Smooth muscle cell of the pulmonary artery (primary cell): ENCODE measurements at places on chromosomes 2 and 18. TPM values are rescaled to one million over a fixed set of nuclear protein-coding genes. Genes with fewer than 3 reads are reported as not detected.

LIMS4 gene
- total RNA-seq: 3.1 and 9.4 TPM in 2 replicates

PSTPIP2 gene
- 3.5 and 4.7 TPM in 2 replicates for total RNA-seq

NEU2 gene
- total RNA-seq: not detected in 2 replicates

GPR75 gene
- total RNA-seq: 1.5 and 2.4 TPM in 2 replicates

CD8B2 gene
- not detected in 2 replicates for total RNA-seq

SERPINB10 gene
- total RNA-seq: not detected in 2 replicates

RIT2 gene
- total RNA-seq: not detected in 2 replicates

PRSS56 gene
- total RNA-seq: not detected in 2 replicates

ALPP gene
- not detected in 2 replicates for total RNA-seq

ATRAID gene
- total RNA-seq: 155 and 179 TPM in 2 replicates

ZNF519 gene
- total RNA-seq: 1.9 and 2.3 TPM in 2 replicates

CGREF1 gene
- total RNA-seq: 30.5 and 40.8 TPM in 2 replicates

PDE6D gene
- total RNA-seq: 10.2 and 13.7 TPM in 2 replicates

LAPTM4A gene
- total RNA-seq: 123 and 175 TPM in 2 replicates

ZBTB7C gene
- total RNA-seq: 0.46 TPM in 1 of 2 replicates, not detected in the other

ABCG5 gene
- total RNA-seq: not detected in 2 replicates

VWC2L gene
- total RNA-seq: not detected in 2 replicates

SP5 gene
- not detected in 2 replicates for total RNA-seq

RND3 gene
- 220 and 647 TPM in 2 replicates for total RNA-seq

BCL2 gene
- 0.92 and 3.1 TPM in 2 replicates for total RNA-seq

MAPRE2 gene
- total RNA-seq: 18.1 and 41.6 TPM in 2 replicates

GKN1 gene
- total RNA-seq: not detected in 2 replicates

ELOA2 gene
- total RNA-seq: not detected in 2 replicates

PROKR1 gene
- not detected in 2 replicates for total RNA-seq

TOGARAM2 gene
- under 0.01 and 0.03 TPM in 2 replicates for total RNA-seq

LRRTM4 gene
- total RNA-seq: 0.07 TPM in 1 of 2 replicates, not detected in the other

DSG2 gene
- total RNA-seq: 3.8 and 5.2 TPM in 2 replicates

RAB27B gene
- total RNA-seq: 10.6 and 63.2 TPM in 2 replicates

KIF1A gene
- total RNA-seq: 0.07 and 0.33 TPM in 2 replicates

CXCR1 gene
- total RNA-seq: not detected in 2 replicates

GREB1L gene
- 0.85 and 1.0 TPM in 2 replicates for total RNA-seq

KCNE4 gene
- total RNA-seq: 37.7 and 120 TPM in 2 replicates

HS6ST1 gene
- 15.4 and 29.5 TPM in 2 replicates for total RNA-seq

TUBB6 gene
- 702 and 783 TPM in 2 replicates for total RNA-seq

CRYGC gene
- total RNA-seq: not detected in 2 replicates

MREG gene
- total RNA-seq: 2.8 and 4.4 TPM in 2 replicates

CNDP1 gene
- not detected in 2 replicates for total RNA-seq

KCNG2 gene
- total RNA-seq: not detected in 2 replicates

TMEM200C gene
- total RNA-seq: 0.13 and 0.30 TPM in 2 replicates

C2orf76 gene
- total RNA-seq: 7.0 and 8.8 TPM in 2 replicates
